Right cardiac atrium (tissue), 5 donors: ENCODE measurements at places on chromosomes 11 and 22.

GRCh38 chr11:27266125-27266524, 96.9 kb downstream of the CCDC34 start:
- DNase-seq = no peak

- peak; percentile 72 for DNase-seq
Measured at GRCh38 chr22:49966774-49967705, 6.5 kb downstream of the PIM3 start.

GRCh38 chr22:26610072-26610958, 7.5 kb downstream of the CRYBB1 start:
- no peak for DNase-seq

DNA sequence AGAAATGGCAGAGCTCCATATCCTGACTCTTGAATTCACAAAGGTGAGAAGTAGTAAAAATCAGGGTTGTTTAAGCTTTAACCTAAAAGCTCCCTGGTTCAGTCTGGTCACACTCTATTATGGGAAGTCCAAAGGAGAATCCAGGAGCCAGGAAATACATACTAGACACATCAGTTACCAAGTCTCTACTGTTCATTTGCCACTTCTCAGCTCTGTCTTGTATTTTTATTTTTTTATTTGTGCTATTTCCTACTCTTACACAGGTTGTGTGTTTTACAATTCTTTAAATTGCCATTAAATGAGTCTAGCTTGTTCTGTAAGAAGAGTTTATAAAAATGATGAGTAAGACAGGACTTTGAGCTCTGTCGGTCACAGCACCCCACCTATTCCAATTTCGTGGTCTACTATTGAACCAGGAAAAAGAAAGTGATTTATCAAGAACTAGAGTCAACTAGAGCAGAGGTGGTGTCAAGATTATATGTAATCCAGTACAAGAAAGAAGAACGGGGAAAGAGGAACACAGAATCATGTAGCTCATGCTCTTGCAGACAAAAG, 9.7 kb downstream of the MS4A12 start:
- no peak for DNase-seq

GRCh38 chr11:103980108-103980507, 56.3 kb upstream of the DDI1 start:
- DNase-seq = no peak

GRCh38 chr11:12064136-12064953, 46.0 kb upstream of the MICAL2 start:
- DNase-seq = no peak

GRCh38 chr11:75867778-75868374, 52.9 kb downstream of the UVRAG start:
- DNase-seq = no peak

DNA sequence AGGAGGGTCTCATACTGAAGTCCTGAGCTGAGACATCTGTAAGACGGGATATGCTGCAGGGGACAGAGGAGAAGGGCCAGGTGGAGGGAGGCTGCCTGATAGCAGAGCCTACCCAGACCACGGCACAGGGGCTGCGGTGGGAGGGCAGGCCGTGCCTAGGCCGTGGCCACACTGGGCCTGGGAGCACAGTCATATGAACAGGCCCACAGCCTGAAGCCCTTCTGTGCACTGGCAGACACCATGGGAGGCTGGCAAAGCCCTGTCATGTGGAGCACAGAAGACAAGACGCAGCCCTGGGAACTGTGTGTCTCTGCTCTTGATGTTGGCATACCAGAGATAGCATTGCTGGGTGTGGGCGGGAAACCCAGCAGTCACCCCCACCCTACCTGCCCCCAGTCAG, 3.3 kb downstream of the SPATA19 start:
- no peak for DNase-seq
